ENCODE measurements at places on chromosomes 2 and 18.

GRCh38 chr2:172596776-172597175, 40.9 kb downstream of the PDK1 start:
- DNase-seq, result no peak

GRCh38 chr2:170966648-170967396, 37.8 kb downstream of the GORASP2 start:
- DNase-seq, result peak; percentile 28

DNA sequence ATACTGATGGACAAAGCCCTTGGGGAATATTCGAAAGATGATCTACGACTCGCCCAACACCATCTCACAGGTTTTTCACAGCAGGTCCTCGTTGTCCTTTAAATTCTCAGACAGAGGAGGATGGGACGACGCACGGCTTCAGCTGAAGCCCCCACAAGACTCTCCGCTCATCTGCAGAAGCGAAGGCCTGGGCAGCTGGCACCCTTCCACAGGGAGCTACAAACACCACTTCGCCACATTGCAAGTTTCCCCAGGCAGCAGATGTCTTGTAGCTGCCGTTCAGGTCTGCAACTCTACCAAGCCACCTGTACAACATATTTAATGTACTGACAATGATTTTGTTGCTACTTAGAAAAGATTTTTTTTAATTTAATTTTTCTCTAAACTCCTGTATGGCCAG, 642.9 kb downstream of the ZEB2 start:
- DNase-seq, result no peak

DNA sequence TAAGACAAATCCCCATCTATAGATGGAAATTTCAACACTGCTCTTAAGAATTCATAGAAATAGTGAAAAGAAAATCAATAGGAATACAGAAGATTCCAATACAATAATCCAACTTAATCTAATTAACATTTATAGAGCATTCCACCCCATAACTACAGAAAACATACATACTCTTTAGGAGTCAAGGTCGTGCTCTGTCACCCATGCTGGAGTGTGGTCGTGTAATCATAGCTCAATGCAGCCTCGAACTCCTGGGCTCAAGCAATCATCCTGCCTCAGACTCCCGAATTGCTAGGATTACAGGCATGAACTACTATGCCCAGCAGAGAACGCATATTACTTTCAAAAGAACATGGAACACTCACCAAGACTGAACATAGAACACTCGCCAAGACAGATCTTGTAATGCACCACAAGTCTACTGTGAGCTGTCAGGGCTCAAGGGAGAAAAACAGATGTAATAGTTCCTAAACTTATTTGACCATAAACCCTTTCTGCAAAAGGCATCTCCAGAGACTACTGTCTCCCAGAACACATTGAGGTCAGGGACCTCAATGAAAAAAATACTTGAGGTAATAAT, 14.1 kb downstream of the MEMO1 start:
- no peak for DNase-seq

DNA sequence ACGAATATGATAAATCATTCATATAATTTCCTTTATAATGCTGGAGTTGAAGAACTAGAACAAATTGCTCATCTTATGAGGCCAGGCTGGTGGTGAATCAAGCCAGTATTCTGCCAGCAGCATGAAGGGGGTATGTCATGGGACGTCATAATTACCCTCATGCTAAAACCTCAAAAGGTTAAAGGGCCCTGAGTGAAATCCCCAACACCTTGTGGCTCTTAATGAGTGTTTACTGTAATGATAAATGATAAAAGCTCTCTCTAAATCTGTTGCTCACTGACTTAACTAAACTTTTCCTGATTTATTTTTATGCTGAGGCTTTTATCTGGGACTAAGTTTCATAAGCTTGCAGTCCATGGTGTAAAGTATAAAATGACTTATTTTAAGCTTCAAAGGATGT, 18.3 kb upstream of the NEDD4L start:
- no peak for DNase-seq

GRCh38 chr2:187644486-187644885, 90.3 kb upstream of the TFPI start:
- no peak for DNase-seq

DNA sequence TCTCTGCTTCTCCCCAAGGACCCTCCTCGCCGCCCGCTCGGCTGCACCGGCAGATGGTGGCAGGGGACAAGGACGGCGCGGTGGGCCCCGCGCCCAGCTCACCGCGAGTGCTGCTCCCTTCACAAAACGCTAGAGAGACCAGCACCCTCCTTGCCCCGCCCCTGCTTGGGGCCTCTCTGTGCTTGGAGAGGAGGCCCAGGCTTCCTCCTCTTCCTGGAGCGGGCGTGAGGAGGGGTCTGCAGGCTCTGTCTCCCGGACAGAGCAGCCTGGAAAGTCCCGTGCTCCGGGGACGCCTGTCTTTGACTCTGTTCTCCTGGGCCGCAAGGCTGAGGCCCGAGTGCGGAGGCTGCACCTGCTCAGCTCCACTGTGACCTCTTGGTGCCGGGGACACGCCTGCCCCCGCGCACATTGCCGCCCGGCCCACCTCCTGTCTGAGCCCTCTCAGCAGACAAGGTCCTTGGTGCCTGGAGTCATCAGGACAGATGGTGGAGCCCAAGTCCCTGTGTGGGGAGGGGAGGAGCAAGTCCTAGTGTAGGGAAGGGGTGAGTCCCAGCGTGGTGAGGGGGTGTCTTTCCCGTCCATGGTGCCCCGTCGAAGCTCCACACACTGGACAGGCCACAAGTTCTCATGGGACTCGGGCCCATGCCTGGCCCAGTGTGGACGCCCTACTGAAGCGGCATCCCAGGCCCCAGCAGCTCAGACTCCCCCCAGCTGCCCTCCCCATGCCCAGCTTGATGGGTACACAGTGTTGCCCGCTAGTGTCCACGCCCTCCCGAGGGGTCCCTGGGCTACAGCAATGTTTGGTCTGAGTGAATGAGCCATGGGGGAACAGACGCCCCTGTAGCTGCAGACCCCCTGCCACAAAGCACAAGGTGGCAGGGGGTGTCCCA, 33.8 kb downstream of the RTP5 start:
- no peak for DNase-seq

DNA sequence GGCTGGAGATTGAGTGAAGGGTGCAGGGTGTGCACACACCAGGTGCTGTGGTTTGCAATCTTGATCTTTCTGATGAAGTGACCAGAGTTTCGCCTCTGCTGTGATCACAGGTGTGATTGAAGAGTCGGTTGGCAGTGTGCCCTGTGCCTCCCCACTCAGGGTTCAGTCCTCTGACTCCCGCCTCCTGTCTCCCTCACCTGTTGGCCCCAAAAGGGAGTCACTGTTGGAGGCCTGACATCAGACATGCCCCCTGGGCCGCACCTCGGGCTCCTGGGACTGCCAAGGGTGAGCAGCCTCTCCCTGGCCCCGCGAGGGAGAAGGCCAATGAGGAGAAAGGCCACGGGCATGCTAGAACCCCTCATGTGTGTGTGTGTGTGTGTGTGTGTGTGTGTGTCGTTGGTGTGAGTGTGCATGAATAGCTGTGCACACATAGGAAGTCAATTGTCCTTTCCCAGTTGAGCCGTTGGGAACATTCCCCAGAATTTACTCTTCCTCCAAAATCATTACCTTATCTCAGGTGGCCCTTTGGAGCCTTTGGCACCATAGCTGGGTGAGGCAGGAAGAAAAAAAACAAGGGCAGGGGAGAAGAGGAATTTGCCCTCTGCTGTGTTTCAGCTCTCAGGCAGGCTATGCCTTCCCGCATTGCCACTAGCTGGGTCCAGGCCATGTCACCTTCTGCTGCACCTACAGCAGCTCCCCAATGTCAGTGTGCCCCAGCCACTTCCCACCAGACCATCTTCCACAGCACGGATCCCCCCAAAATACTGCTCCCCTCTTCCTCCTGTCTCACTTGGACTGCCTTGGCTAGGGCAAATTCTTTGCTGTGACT, 78.1 kb upstream of the LAPTM4A start:
- DNase-seq, result no peak

- no peak for DNase-seq
Measured at GRCh38 chr2:234444893-234445292, 52.0 kb downstream of the ARL4C start.

DNA sequence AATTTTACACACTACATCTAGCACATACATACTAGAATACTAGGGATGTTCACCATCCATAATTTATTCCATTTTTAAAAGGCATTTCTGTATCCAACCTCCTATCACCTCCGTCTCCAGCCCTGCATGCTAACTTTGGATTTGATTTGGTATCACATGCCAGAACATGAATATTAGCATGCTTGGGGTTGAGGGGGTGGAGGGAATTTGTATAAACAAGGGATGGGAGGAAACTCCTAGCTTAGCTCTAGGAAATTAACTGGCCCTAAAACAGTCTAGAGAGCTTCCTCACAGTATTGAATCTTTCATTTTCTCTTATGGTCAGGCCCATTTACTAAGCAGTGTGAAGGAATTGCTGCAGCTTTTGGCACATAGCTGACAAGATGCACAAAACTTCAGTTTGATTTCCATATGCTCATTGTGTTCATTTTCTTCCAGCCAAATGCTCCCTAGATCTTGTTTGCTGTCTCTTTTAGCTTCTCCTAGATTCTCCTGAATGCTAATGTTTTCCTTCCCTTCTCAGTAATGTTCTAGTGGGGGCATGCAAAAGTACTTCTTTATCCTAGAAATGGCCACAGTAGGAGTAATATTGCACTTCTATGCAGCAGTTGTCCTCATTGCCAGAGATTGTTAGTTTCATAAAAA, 135.2 kb downstream of the VWC2L start:
- DNase-seq, result no peak

DNA sequence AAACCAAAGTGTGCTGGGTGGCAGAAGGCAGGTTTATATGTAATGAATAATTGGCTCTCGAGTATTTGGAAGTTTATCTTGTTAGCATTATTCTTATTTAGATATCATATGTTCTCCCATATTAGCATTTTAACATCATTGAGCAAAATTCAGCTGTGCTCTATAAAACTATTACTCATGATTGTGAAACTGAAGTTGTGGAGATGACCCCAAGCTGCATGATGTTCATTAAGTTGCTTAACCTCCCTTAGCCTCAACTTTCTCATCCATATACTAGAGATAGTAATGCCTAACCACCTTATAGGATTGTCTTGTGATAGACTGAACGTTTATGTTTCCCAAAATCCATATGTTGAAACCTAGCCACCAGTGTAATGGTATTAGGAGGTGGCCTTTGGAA, 346.3 kb downstream of the SATB2 start:
- no peak for DNase-seq

GRCh38 chr18:42107691-42108450, 152.8 kb downstream of the PIK3C3 start:
- DNase-seq, result peak; percentile 27
